ENCODE measurements at places on chromosomes 16 and 17. TPM values are rescaled to one million over a fixed set of nuclear protein-coding genes. Genes with fewer than 3 reads are reported as not detected.

Gene CCL17
- 0.43 TPM for polyA plus RNA-seq

Gene CACNG3
- polyA plus RNA-seq, result 0.03 TPM

Gene ZNF594
- polyA plus RNA-seq, result 18.7 TPM

Gene SEPTIN12
- 12.0 TPM for polyA plus RNA-seq

Gene G6PC1
- polyA plus RNA-seq, result 9.1 TPM

GRCh38 chr16:57884655-57885133 is 82.4 kb upstream of the KIFC3 start:
- DNase-seq, result peak; percentile 57

- no peak for DNase-seq
These were observed 33.3 kb downstream of the CDRT15 start for GRCh38 chr17:14203388-14203787.

- DNase-seq, result no peak
These were observed 26.8 kb downstream of the COG4 start for GRCh38 chr16:70496513-70496912.

DNA sequence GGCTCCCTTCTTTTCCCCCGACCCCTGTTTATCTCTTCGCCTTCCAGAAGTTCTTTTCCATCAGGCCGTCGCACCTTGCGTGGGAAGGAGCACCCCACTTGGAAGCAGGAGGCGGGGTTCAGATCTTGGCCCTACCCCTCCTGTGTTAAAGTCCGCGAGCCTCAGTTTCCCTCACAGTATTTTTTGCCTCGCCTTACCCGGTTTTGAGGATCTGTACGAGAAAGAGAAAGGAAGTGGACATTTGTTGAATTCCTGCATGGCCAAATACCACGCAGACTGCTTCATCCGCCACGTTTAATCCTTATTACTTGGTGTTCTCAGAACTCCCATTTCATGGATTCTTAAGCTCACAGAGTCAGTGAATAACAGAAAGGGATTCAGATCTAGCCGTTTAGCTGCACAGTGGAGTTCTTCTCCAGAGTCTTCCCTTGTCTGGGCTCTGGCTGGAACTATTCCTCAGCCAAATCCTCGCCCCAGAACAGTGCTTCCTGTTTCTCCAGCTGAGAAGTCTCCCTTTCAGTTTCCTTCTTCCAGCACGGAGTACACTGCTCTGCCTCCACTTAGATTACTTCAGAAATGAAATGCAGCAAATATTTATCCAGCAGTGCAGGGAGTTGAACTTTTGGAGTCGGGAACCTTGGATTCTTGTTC is 590 bp downstream of the TMEM219 start:
- no peak for DNase-seq

DNA sequence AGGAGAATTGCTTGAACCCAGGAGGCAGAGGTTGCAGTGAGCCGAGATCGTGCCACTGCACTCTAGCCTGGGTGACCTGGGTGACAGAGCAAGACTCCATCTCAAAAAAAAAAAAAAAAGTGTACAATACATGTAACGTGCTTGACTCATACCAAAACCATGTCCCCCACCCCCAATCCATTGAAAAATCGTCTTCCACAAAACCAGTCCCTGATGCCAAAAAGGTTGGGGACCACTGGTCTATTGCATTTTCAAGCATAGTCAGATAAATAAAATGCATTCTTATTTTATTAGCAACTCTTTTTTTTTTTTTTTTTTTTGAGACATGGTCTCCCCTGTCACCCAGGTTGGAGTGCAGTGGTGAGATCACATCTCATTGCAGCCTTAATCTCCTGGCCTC is 52.1 kb downstream of the COPRS start:
- no peak for DNase-seq

GRCh38 chr17:78665952-78666920 is 89.0 kb upstream of the DNAH17 start:
- DNase-seq, result no peak

DNA sequence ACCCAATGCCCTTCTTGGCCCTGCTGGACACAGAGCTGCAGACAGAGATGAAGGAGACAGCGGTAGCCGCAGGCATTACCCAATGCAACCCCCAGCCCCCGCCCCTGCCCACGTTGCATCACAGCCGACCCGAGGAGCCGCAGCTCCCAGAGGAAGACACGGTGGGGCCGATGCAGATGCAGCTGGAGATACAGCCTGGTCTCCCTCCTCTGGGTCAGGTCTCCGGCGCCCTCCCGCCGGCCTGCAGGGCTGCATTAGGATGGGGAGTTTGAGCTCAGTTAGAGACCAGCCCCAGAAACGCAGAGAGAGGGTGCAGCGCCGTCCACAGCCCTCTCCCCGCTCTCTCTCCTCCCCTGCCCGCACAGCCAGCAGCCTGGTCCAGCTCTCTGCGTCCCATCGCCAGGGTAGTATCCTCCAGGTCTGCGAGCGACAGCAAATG is 19.4 kb upstream of the UBE2I start:
- DNase-seq, result no peak

DNA sequence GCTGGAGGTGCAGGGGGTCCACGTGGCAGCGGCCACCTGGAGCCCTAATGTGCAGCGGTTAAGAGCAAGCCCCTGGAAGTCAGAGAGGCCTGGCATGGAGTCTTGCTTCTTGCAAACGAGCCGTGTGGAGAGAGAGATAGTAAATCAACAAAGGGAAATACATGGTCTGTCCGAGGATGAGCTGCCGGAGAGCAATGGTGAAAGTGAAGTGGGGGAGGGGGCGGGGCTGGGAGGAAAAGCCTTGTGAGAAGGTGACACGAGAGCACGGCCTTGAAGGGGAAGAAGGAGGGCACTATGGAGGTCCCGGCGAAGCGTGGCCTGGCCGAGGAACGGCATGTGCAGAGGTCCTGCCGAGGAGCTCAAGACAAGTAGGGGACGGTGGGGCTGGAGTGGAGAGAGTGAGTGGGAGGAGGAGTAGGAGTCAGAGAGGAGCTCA is 6.0 kb upstream of the SERPINF1 start:
- DNase-seq, result no peak

Measured in renal pelvis (tissue), 12 donors.